Stimulated activated CD4-positive, alpha-beta T cell treated with anti-CD3 and anti-CD28 coated beads, Interleukin-15, amount 100 ng/mL, for 1 hour (primary cell): ENCODE measurements at places on chromosomes 2 and 18.

DNA sequence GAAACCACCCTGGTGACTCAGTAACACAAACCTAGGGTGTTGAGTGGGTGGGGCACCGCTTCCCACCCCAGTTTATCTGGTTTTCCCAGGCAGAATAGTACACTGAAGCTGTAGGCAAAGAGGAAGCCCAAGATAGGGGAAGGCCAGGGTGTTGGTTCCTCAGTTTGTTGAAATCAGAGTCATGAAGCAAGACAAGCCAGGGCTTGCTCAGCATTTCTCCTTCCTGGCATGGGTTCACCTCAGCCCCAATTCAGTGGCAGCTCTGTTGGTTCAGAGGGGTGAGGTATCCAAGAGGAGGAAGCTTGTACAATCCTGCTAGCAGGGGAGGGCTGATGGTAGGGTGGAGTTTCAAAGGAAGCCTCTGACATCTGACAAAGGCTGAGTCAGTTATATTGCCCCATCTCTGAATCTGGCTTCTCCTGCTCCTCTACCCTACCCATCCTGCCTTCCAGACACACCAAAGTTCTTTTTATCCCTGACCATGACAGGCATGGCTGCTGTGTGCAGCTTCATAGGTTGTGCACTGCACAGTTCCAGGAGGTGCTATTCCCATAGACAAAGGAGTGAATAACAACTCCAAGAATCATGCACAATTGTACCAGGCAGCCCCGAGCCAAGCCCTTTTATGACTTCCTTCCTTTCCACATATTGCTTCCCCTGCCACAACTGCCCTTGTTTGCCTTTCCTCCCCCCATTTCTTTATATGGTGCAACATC, 24.9 kb upstream of the RAB10 start:
- DNase-seq: no peak

GRCh38 chr18:74488354-74488753, 7.8 kb upstream of the CNDP2 start:
- DNase-seq: no peak

- no peak for DNase-seq
These were observed 130.1 kb downstream of the NFATC1 start for GRCh38 chr18:79525556-79526467.

- DNase-seq: no peak
These were observed 77.4 kb upstream of the ZCCHC2 start for GRCh38 chr18:62445386-62445917.

DNA sequence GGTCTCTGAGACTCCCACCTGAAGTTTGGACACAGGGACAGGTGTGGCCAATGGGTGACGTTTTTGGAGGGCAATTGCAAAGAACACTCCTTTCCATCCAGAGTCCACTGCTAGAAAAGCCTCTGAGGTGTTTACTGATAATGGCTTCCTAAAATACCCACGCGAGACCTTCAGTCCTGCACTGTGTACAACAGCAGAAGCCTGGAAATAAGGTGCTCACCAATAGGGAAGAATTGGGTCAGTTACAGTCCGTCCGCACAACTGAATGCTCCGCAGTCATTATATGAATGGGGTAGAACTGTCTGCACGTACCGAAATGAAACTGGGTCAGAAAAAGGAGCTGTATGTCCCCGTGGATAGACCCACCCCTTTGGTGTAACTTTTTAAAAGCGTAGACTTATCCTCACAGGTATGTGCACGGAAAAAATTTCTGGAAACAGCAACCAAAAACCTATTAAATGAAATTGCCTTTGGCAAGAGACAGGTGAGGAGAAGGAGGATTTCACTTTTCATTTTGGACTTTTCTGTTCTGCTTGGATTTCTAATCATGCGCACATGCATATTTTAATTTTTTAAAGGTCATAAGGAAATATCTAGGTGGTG, 29.4 kb downstream of the SDC1 start:
- no peak for DNase-seq

DNA sequence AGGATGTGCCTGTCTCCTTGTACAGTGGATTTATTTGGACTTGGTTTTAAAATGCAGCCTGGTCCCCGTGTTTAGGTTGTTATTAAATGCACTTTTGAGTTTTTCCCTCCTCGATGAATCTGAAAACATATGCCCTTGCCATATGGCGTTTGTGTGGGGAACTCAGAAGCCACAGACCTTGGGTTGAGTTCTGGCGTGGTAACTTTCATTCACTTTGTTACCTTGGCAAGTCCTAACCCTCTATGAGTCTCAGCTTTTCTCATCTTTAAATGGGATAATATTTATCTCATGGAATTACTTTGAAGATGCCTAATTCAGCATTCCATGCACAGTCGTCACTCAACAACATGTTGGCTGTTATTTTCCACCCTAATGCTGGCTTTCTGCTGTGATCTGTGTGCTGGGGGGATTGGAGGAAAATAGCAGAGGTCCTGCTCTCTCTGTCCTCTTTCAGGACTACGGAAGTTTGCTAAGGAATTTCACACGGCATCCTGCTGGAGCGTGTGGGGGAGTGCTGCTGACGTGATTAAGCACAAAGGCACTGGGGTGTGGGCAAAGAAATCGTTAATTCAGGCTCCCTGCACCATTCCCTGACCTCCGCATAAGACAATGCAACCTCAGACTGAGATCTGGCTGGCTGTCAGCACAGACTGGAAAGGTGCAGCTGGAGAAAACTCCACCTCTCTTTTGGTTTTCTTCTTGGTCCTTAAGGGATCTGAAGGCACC, 61.7 kb downstream of the LDLRAD4 start:
- DNase-seq: no peak

GRCh38 chr2:234826681-234827080, 125.1 kb upstream of the SH3BP4 start:
- DNase-seq: no peak

GRCh38 chr18:54444319-54444914, 86.7 kb downstream of the C18orf54 start:
- no peak for DNase-seq

- DNase-seq: no peak
These were observed 56.3 kb downstream of the MARCHF4 start for GRCh38 chr2:216315802-216316603.

DNA sequence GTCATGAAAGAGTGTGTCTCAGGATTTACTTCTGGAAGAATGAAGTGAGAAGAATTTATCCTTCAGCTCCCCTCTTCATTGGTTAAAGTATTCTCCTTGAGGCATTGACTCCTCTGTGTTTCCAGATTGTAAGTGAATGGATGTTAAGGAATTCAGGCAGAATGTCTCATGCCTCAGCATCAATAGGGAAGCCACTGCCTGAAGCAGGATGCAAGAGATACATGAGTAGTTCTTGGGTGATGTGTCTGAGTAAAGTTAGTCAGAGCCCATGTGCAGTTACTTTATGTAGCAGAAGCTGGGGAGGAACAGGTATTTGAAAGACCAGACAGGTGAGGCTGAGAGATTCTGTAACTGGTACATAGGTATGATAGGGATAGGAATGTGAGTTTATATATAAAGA, 34.0 kb upstream of the TMEFF2 start:
- DNase-seq: no peak

GRCh38 chr18:49101236-49101635, 150.5 kb upstream of the SMAD7 start:
- no peak for DNase-seq

DNA sequence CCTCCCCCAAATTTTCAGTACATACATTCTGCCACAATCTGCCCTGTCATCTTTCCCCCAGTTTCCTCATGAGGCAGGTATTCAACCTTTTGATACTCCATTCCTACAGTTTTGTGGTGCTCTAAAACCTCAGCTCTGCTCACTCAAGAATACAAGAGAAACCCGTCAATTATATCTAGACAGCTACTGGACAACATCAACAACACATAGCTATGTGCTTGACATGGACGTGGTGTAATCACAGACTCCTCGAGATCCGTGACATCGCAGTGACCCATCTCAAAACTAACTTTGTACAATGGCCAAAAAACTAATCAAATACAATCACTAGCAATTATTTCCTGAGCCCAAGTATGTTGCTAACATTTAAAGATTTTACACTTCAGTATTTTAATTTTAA, 23.6 kb downstream of the WDSUB1 start:
- DNase-seq: no peak

DNA sequence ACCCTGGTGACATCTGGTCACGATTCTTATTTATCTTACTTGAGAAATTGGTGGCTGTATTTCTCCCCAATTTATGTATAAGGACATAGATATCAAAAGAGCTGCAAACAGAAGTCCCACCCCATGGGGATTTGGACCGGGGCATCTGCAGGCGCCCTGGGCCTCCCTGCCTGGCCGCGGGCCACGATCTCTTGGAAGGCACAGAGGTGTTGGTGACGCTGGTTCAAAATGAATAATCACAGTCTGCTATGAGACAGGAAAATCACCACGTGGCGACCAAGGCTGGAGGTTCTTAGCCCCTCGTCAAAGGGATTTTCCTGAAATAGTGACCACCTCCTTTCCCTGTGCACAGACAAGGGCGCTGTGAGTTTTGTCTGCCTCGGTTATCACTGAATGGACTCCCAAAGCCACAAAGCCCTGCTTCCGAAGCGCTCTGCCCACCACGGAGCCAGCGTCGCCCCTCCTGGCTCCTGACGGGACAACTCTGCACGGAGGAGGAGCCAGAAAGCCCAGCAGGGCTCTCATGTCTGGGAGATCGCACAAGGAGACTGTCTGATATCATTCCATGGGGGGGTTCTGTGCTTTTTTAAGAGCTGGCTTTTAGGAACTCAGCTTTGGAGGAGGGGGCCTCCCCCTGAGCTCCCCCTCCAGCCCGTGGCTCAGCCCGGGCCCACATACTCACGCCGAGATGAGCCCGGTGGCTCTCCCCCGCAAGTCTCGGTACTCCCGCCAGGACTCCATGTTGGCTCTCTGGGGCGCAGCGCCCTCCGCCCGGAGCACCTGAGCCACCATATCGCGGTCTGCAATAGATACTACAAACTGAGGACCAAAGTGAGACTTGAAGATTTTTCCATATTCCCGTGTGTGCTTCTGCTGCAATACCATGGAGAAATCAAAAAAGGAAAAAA, 14.6 kb downstream of the CYP27C1 start:
- no peak for DNase-seq

DNA sequence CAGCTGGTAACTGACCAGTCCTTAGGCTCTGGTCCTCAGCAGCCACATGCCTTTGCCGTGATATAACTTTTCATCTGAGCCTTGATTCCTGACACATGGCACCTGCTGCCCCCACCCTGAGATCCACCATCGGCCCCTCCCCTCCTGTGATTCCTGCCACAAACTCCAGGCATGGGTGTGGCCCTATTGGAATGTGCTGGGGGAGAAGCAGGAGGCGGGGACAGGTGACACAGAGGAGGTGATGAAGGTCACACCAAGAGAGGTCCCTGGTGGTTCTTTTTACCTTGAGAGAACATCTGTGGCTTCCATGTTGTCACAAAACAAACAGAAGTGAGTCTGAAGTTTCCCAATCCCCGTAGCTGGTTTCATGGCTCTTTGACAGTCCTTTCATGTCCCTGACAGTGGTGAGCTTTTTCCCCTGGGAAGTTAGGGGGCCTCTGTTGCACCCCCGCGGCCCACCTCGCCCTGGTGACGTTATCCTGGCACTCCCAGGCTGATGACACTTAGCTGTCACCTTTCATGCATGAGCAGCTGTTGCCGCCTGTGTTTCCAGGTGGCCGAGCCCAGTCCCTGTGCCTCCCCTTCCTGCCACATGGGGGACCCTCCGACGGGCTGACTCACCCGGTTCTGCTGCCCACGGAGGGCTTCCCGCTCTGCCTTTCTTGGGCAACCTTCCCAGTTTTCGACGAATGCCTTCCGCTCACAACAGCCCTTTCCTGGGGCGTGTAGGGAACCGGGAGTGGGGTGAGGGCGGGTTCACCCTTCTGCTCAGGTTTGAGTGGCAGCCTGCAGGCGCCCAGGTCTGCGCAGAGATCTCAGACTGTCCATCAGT, 66.3 kb upstream of the GLI2 start:
- DNase-seq: no peak
